Renal pelvis (tissue), 12 donors: ENCODE measurements at places on chromosomes 1 and 21. TPM values are rescaled to one million over a fixed set of nuclear protein-coding genes. Genes with fewer than 3 reads are reported as not detected.

ARHGEF11 gene
- polyA plus RNA-seq: 41.5 TPM

SETDB1 gene
- 96.6 TPM for polyA plus RNA-seq

AMY1B gene
- polyA plus RNA-seq: 0.40 TPM

MFAP2 gene
- polyA plus RNA-seq: 233 TPM

TNFAIP8L2 gene
- polyA plus RNA-seq: 1.2 TPM

PTGFR gene
- 0.16 TPM for polyA plus RNA-seq
